ENCODE measurements at places on chromosomes 16 and 17. TPM values are rescaled to one million over a fixed set of nuclear protein-coding genes. Genes with fewer than 3 reads are reported as not detected.
A peak's percentile ranks its signal among the peaks of the same experiment; 100 is the strongest.

GRCh38 chr17:6085812-6086211, 15.6 kb downstream of the WSCD1 start:
- DNase-seq, result peak; percentile 36

DNA sequence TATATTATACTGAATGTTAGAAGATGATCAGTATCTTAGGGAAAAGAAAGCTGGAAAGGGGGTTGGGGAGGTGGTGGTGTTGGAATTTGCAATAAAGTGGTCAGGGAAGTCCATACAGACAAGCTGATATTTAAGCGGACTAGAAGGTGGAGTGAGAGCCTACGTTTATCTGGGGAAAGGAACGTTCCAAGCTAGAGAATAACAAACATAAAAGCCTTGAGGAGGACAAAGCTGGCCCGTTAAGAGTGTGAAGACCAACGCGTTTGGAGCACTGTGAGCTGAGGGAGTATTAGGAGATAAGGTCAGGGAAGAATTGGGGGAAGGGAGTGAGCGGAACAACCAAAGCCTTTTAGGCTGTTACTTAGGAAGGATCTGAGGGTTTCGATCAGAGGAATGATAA, 1.4 kb downstream of the DDX42 start:
- no peak for DNase-seq

- DNase-seq, result peak; percentile 57
Observed at GRCh38 chr17:6346156-6346786, 88.7 kb downstream of the AIPL1 start.

- no peak for DNase-seq
Observed at GRCh38 chr17:32258383-32259140, 7.1 kb upstream of the RHBDL3 start.

KRT14 gene
- 0.04 TPM for total RNA-seq

ASGR1 gene
- 1.5 TPM for total RNA-seq

MYLK3 gene
- total RNA-seq, result 14.8 TPM

Data from muscle of leg (tissue), 16 donors.